Stimulated activated CD8-positive, alpha-beta memory T cell treated with anti-CD3 and anti-CD28 coated beads, Interleukin-15, amount 100 ng/mL, for 4 hours (primary cell): ENCODE measurements at places on chromosomes 16 and 17.

DNA sequence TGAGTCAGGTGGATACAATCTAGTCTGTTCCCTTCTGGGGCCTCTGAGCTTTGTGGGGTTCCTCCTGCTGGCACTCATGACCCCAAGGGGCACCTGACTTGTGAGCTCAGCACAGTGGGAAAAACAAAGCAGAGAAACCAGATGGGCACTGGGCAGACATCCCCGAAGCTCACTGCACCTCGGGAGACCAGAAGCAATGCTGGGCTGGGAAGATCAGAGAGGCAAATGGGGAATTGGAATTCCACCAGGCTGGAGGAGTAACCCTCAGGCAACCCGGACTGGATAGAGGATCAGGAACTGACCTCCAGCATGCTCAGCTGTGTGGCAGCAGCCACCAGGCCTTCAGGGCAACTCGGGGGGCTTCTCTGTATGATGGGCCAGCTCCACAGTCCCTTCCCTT, 50.3 kb downstream of the ABCC12 start:
- no peak for DNase-seq

- DNase-seq = no peak
Measured at GRCh38 chr16:2824626-2825025, 5.5 kb upstream of the ZG16B start.

DNA sequence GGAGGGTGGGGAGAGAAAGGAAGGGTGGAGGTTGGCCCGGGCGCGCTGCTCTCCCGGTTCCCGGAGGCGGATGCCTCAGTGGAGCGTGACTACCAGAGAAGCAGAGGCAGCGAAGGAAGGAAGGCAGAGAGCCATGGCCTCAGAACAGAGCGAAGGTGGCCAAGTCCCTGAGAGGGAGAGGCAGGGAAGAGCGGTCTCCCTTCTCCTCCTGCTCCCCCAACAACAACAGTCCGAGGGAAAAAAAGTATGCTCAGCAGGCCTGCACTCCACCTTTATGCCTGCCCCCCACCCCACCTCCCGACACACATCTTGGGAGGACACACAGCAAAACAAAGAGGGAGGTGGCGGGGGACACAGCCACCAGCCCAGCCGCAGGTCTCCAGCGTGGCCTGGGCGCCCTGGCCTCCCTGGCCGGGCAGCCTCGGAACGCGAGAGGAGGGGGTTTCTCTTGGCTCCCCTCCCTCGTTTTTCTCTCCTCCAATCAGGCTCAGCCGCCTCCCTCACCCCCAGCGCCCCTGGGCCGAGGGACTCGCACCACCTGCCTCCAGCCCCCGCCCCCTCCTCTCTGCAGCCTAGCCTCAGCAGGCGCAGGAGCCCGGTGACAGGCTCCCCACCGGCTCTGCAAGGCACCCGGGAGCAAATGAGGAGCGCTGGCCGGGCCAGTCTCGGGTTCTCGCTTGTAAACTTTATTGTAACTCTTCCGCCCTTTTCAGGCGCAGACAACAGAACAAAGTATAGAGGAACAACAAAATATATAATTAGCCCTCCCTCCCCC, 1.1 kb upstream of the HOXB7 start:
- DNase-seq = no peak

- no peak for DNase-seq
Measured at GRCh38 chr17:49795372-49795771, 6.9 kb downstream of the KAT7 start.

DNA sequence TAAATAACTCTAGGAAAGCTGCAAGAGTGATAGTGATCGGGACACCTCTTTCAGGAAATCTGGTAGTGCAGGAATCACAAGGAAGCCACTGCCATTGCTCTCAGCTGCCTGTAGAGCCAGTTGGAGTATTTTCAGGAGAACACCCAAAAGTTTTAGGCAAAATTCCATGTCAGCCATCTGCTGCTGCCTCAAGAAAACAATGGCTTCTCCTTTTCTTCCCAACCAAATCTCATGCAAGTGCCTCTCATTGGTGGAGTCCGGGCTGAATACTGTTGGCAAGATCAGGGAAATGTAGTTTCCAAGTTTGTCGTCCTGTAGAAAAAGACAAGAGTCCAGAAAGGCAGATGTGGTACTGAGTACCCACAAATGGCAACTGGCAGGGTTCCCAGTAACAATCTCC, 54.9 kb upstream of the TANC2 start:
- DNase-seq = no peak

GRCh38 chr17:42107597-42108576, 4.6 kb downstream of the DHX58 start:
- DNase-seq = peak; percentile 77

- no peak for DNase-seq
Measured at GRCh38 chr17:37118366-37119137, 169.8 kb downstream of the AATF start.

GRCh38 chr17:15510361-15510760, 42.9 kb upstream of the CDRT4 start:
- DNase-seq = no peak

DNA sequence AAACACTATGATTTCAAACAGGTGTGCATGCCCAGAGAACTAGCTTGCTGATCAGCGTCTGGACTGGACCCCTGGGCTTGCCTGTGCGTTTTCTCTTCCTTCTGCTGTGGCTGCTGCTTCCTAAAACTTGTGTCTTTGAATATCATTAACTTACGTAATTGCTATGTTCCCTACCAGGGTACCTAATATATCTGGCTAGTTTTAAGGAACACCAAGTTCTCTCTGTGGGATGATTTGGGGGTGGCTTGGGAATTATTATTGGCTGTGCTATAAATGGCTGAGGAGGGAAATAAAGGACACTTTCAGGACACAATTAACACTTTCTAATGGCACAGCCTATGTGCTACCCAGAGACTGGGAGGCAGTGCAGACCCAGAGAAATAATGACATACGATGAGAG, 606.0 kb upstream of the RBFOX1 start:
- DNase-seq = no peak

- no peak for DNase-seq
Measured at GRCh38 chr16:20372701-20373100, 20.2 kb upstream of the UMOD start.

DNA sequence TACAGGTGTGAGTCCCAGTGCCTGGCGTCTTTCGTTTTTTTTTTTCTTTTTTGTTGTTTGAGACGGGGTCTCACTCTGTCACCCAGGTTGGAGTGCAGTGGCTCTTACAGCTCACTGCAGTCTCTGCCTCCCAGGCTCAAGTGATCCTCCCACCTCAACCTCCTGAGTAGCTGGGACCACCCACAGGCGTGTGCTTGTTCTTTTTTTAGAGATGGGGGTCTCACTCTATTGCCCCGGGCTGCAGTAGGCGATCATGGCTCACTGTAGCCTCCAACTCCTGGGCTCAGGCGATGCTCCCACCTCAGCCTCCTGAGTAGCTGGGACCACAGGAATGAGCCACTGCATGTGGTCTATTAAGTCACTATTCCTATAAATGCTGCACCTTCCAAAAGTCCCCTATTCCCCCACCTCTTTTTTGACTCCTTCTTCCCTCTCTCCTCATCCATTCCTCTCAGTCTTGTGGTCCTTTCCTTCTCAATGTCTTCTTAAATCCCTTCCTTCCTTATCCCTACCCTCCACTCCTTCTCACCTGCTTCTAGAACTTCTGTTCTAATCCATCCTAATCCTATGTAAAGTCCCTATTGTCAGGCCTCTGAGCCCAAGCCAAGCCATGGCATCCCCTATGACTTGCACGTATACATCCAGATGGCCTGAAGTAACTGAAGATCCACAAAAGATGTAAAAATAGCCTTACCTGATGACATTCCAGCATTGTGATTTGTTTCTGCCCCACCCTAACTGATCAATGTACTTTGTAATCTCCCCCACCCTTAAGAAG, 9.2 kb downstream of the GGA3 start:
- DNase-seq = no peak

DNA sequence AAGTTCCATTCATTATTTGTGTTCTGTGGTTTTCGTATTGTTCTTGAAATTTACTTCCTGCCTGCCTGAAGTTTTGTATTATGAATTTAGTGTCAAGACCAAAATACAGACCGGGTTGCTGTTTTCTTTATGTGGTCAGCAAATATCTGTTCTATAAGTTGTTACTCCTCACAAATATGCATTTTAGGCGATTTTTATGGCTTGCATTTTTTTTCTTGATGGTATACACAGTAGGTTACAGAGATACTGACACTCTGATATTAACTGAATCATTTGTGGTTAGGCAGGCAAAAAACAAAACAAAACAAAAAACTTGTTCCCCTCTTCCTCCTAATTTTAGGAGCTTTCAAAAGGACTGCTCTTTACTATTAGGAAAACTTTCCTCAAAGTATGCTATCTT, 52.6 kb downstream of the BCAS3 start:
- no peak for DNase-seq

- DNase-seq = no peak
Measured at GRCh38 chr16:57756424-57757325, 21.1 kb downstream of the KATNB1 start.

- DNase-seq = no peak
Measured at GRCh38 chr16:1199347-1200013, 25.6 kb downstream of the TPSG1 start.

DNA sequence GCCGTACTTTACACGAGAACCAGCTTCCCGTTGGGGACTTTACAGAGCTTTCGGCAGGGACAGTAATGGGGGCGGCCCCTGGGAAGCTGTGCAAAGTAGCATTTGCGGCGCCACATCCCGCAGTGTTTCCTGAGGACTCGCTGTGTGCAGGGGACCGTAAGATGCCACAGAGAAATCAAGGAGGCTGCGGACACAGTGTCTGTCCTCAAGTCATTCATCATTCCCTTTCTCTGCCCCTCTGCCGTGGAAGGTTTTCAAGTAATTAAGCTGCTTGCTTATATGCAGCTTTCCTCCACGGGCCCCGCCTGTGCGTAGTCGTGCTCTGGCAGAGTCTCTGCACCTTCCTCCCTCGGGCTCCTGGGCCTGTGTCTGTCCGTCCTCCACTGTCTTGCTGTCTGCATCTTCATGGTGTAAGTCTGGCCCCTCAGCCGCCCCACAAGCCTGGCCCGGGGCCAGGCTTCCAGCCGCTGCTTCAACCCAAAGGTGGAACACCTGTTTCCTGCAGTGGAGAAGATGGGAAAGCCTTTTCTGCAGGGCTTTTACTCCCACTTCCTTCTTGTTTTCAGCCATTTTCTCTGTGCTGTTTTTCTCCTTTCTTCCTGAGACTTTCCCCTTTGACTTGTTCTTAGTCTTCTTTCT, 216.9 kb upstream of the CHMP6 start:
- DNase-seq = no peak

- no peak for DNase-seq
Measured at GRCh38 chr17:73616873-73617404, 27.3 kb downstream of the SDK2 start.

DNA sequence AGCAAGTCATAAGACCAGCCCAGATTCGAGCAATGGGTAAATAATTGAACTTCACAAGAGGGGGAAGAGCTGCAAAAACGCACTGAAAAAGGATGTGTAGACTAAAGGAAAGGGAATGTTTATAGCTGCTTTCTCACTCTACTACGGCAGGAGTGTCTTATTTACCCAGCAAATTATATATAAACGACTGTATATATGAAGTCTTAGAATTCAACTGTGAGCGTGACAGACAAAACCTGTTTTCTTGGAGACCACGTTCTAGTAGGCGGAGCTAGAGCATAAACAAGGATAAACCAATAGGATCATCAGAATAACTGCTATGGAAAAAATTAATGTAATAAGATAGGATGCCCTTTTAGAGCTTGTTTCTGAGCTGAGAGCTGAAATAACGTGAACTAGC, 394.6 kb upstream of the MON1B start:
- no peak for DNase-seq

GRCh38 chr17:62791767-62792446, 16.2 kb downstream of the MARCHF10 start:
- DNase-seq = no peak
